ENCODE measurements at places on chromosomes 1 and 21. TPM values are rescaled to one million over a fixed set of nuclear protein-coding genes. Genes with fewer than 3 reads are reported as not detected.

- peak; percentile 64 for DNase-seq
Observed at GRCh38 chr1:53172426-53173128, 24.0 kb upstream of the CPT2 start.

- no peak for DNase-seq
Observed at GRCh38 chr21:17269760-17270159, 243.1 kb upstream of the CXADR start.

DNA sequence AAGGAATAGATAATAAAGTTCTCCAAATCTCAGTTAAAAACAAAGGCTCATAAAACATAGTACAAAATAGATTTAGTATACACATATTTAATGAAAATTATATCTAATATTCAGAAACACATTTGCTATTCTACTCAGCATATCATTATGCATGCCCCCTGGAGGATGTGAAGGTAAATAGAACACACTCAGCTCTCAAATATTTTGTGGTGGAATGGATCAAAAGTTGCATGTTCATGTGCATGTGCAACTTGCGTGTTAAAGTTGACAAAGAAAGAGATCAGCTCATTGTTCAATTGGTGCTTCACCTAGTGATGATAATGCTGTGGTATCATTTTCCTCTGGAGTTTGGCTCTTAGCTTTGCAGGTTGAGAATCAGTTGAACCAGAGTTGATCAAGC lies 4.9 kb upstream of the ZNF644 start:
- DNase-seq: no peak

GRCh38 chr1:66383611-66384010 lies 150.3 kb upstream of the SGIP1 start:
- DNase-seq: no peak

The NPHS2 gene
- not detected for total RNA-seq

- DNase-seq: no peak
Observed at GRCh38 chr1:30270461-30270860, 452.9 kb downstream of the MATN1 start.

The NID1 gene
- total RNA-seq: 94.0 TPM

The NR5A2 gene
- total RNA-seq: 0.79 TPM

- no peak for DNase-seq
Observed at GRCh38 chr1:89631816-89632656, 884 bp upstream of the LRRC8C start.

GRCh38 chr1:108108119-108108518 lies 92.0 kb downstream of the SLC25A24 start:
- no peak for DNase-seq

DNA sequence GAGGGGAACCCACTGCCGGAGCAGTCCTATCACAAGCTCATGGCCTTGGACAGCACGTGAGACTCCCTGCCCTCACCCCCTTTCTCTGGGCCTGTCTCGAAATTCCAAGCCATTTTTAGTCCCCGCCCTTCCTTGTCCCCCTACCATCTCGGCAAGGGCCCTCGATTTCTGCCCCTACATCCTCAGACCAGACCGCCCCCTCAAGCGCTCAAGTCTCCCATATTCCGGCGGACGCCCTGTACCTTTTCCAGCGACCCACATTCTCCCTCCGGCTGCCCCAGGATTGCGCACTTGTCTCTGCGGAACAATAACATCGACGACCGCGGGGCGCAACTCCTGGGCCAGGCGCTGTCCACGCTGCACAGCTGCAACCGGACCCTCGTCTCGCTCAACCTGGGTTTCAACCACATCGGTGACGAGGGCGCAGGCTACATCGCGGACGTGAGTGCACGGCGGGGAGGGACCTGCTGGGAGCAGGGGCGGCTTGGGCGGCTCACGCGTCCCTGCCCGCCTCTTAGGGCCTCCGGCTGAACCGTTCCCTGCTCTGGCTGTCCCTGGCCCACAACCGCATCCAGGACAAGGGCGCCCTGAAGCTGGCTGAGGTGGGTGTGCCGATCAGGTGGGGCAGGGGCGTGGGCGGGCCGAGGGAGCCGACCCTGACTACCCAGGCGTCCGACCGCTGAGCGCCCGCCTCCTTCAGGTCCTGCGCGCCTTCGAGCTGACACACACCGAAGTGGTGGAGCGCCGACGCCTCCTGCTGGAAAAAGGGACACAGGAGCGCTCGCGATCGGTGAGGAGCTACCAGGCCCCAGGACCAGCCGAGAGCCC lies 7.0 kb downstream of the LRRC71 start:
- peak; percentile 64 for DNase-seq

DNA sequence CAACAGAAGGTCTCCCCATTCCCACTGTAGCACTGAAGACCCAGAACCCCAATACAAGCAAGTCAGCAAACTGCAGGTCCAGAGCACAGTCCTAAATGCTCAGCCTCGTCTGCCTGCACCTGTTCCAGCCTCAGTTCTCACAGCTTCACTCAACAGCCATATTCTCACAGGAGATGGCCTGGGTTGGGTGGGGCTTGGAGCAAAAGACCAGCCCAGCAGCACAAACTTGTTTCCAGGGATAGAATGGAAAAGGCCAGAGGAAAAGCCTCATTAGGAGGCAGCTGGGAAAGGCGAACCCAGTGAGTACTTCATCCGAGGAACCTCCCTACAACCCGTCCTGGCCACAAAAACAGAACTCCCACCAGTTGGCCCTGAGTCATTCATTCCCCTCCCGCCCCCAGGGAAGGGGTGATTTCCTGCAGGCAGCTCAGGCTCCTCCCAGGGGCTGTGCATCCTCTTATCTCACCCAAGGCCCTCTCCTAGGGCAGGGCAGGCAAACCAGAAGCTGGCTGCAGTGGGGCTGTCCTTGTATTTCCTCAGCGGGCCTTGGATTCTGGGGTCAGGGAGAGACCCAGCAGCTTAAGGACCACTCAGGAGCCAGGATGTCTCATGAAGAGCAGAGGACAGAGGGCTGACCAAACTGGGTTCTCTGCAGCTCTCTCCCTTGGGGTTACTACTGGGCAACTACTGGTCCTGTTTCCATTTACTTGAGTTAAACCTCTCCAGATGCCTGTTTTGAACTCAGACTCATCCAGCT lies 7.4 kb upstream of the MPL start:
- peak; percentile 30 for DNase-seq

- DNase-seq: no peak
Observed at GRCh38 chr1:177171536-177172123, 872 bp downstream of the BRINP2 start.

The GBP2 gene
- 0.40 TPM for total RNA-seq

GRCh38 chr1:1806890-1807289 lies 28.6 kb upstream of the NADK start:
- no peak for DNase-seq

- no peak for DNase-seq
Observed at GRCh38 chr1:246066573-246066972, 440.5 kb downstream of the SMYD3 start.

The SPRR2F gene
- not detected for total RNA-seq

The SLC35D1 gene
- total RNA-seq: 22.7 TPM

The SPRR2G gene
- total RNA-seq: not detected

The TAS1R1 gene
- not detected for total RNA-seq

All from HFFc6 (cell line).